ENCODE measurements at places on chromosomes 2 and 18.

DNA sequence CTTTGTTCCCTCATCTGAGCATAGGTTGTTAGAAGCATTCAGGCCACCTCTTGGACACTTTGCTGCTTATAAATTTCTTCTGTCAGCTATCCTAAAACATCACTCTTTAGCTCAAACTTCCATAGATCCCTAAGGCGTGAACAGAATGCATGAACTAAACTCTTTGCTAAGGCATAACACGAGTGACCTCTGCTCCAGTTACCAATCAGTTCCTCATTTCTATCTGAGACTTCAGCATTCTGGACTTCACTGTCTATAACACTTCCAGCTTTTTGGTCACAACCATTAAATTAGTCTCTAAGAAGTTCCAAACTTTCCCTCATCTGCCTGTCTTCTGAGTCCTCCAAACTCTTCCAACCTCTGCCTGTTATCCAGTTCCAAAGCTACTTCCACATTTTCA is 8.3 kb upstream of the VWA3B start:
- DNase-seq = no peak

- no peak for DNase-seq
Observed at GRCh38 chr18:47284721-47285395, 33.4 kb upstream of the SKOR2 start.

- no peak for DNase-seq
Observed at GRCh38 chr18:22817844-22818243, 115.3 kb upstream of the RBBP8 start.

DNA sequence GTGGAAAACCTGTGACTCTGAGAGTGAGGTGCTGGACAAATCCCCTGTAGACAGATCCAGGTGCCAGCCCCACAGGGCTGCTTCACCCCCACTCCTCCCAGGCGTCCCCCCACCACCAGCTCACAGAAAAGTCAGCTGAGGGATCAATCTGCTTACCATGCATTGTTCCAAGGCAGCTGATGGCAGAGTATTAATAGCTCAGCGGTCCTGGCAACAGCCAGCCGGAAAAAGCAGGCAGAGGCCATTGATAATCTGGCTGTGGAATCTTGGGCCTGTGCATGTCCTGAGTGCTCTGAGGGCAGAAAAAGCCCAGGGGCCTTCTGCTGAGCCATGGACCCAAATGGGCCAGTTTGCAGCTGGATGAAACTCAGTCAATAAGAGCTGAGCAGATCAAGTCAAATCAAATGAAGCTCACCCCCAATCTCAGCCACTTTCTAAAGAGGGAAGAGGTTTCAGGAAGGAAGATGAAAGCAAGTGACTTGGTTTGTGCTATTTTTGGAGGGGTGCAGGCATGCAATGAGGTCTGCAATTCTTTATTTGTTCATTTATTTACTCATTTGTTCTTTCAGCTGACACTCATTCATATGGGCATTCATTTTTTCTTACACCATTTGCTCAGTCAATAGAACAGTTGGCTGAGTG is 63.4 kb downstream of the GYPC start:
- no peak for DNase-seq

- peak; percentile 79 for DNase-seq
Observed at GRCh38 chr2:62195421-62196277, at the start of gene B3GNT2. Gene B3GNT2, plus strand, starts transcription at chr2:62196115. Its CDS starts 26,106 bp downstream, at chr2:62222221.

GRCh38 chr2:206736935-206737334 is 18.7 kb upstream of the DYTN start:
- no peak for DNase-seq

All from stimulated activated CD4-positive, alpha-beta T cell treated with anti-CD3 and anti-CD28 coated beads, Interleukin-1b, Interleukin-23, amount 100 ng/mL, for 1 hour (primary cell).